ENCODE measurements at places on chromosomes 13 and 19. TPM values are rescaled to one million over a fixed set of nuclear protein-coding genes. Genes with fewer than 3 reads are reported as not detected.

Gene ICAM4
- total RNA-seq = 1.6 TPM

Gene SIPA1L3
- total RNA-seq = 25.4 TPM

Gene SIGLEC11
- not detected for total RNA-seq

Gene PALM3
- total RNA-seq = not detected

Gene ZNF534
- not detected for total RNA-seq

Gene C19orf67
- total RNA-seq = not detected

Gene SRRM5
- total RNA-seq = not detected

Gene UBE2L5
- not detected for total RNA-seq

Gene TUBB4A
- total RNA-seq = not detected

Gene THSD1
- 4.6 TPM for total RNA-seq

Gene STRN4
- 73.0 TPM for total RNA-seq

Gene GDF15
- total RNA-seq = 92.8 TPM

All from myometrial cell (primary cell).